ENCODE measurements at places on chromosomes 2 and 18.

DNA sequence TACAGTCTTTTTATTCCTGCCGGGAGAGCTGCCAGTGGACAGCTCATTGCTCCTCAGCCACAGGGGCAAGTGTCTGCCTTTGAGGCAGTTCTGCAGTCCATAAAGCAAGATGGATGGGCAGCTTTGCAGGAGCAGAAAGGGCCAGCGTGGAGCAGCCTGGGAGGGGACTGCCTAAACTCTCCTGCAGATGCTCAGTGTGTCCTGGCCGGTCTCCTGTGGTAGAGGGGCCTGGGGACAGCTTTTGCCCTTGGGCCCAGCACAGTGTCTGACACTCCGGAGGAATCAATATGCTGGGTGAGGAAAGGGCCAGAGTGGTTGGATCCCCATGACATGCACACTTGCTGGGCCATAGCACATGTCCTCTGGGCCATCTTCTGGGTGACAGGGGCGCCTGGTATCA is 65.7 kb upstream of the DAPL1 start:
- DNase-seq, result no peak

DNA sequence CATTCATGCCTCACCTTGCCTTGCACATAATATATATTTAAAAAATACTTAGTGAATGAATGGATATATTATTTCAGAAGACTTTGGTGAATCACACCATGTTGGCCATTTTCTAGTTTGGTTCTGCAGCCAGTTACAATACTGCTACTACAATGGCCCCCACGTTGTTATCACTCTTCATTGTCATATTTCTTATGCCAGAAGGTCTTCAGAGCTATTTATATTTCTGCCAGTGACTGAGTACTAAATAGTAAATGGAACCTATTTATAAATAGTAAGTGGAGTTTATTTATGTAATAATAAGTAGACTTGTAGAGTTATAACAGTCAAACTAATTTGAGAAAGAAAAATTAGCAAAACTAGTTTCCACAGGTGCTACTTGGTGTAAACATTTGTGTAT is 516.6 kb upstream of the SYT4 start:
- no peak for DNase-seq

GRCh38 chr2:16515696-16516095 is 149.9 kb downstream of the CYRIA start:
- no peak for DNase-seq

GRCh38 chr18:61400716-61401115 is 67.5 kb downstream of the CDH20 start:
- no peak for DNase-seq

- no peak for DNase-seq
These were observed 57.3 kb upstream of the TANK start for GRCh38 chr2:161102770-161103450.

GRCh38 chr2:156331572-156332283 is 793 bp downstream of the NR4A2 start:
- DNase-seq, result peak; percentile 30

- DNase-seq, result no peak
These were observed 24.9 kb downstream of the CCNT2 start for GRCh38 chr2:134943540-134943939.

DNA sequence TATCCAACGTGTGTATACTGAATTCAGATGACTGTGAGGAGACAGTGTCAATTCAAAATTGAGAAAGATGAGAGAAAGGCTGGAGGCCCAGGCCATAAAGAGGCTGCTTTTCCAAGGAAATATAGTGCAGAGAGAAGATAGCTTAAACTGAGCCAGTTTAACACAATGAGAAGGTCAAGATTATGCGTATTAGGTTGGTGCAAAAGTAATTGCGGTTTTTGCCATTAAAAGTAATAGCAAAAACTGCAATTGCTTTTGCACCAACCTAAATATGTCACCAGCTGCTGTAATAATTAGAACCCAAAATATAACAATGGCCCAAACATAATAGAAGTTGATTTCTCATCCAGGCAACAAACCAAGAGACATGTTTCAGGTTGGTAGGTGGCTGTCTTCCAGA is 148.7 kb upstream of the ATP5MC3 start:
- no peak for DNase-seq

- DNase-seq, result no peak
These were observed 276.4 kb downstream of the CDCA7 start for GRCh38 chr2:173631127-173631460.

GRCh38 chr2:38771632-38772031 is 6.4 kb upstream of the GEMIN6 start:
- DNase-seq, result no peak

DNA sequence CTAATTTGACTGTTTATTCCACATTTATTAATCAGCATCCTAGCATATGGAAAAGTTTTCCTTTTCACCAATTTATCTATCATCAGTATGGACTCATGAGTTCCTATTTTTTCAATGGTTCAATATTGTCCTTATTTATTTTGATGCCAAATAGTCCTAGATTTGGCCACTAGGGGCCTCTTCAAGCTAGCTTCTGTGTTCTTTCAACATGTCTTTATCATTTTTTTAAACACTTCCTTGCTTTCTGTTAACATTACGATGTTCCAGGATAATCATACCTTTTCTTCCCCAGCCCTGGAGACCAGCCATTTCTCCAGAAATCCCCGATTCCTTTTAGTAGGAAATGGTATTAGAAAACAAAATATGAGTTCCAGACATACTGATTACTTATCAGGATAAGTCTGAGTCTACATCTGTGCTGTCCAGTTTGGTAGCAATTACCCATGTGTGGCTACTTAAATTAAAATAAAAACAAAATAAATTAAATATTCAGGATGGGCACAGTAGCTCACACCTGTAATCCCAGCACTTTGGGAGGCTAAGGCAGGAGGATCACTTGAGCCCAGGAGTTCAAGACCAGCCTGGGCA is 70.6 kb downstream of the RPE start:
- no peak for DNase-seq

- no peak for DNase-seq
These were observed 105.4 kb downstream of the DSEL start for GRCh38 chr18:67411116-67411515.

DNA sequence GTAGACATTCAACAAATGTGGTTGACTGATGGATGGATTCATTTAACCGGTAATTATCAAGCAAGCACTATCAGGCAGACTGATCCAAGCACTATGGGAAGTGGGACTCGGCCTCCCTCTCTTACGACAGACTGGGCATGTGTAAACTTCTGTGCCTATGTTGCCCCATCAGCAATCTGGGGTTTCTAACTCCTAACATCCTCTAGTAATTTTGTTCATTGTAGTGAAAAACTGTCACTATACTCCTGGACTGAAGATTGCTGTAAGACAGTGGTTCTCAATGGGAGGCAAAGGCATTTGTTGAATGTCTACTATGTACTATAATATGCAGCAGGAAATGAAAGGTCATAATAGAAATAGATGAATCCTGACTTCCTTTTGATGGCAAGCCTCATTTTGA is 51.2 kb upstream of the CREB1 start:
- no peak for DNase-seq

- DNase-seq, result no peak
These were observed 428.3 kb downstream of the NCKAP5 start for GRCh38 chr2:133139847-133140533.

- DNase-seq, result no peak
These were observed 357.0 kb downstream of the FBXO15 start for GRCh38 chr18:73790587-73790986.

Measured in hippocampal formation (tissue), 2 donors.